ENCODE measurements at places on chromosomes 7 and 10.

DNA sequence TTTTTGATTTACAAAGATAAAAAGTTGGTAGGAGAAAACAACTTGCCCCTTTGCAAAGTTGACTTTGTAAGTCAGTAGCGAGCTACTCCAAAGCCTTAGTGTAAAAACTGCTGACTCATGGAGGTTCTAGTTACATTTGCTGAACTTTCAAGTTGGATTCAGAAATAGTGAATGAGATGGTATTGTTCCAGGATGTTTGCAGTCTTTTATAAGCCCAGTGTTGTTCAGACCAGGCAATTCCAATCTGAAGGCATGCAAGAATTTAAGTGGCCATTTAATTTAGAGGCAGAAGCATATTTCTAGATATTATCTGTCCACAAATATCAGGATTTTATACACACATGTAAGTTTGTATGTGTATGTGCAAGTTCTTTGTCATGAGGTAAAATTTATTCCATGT lies 21.6 kb downstream of the TES start:
- no peak for DNase-seq

- DNase-seq, result no peak
Measured at GRCh38 chr10:62264126-62264525, 4.5 kb downstream of the RTKN2 start.

- peak; percentile 64 for DNase-seq
Measured at GRCh38 chr10:123143162-123143824, 4.6 kb upstream of the HMX2 start.

GRCh38 chr10:6167456-6167855 lies 35.3 kb upstream of the PFKFB3 start:
- no peak for DNase-seq

- DNase-seq, result peak; percentile 74
Measured at GRCh38 chr7:50303335-50304128, 984 bp upstream of the IKZF1 start.

- peak; percentile 84 for DNase-seq
Measured at GRCh38 chr10:84429926-84430520, 101.6 kb downstream of the CCSER2 start.
